ENCODE measurements at places on chromosomes 6 and 20.

DNA sequence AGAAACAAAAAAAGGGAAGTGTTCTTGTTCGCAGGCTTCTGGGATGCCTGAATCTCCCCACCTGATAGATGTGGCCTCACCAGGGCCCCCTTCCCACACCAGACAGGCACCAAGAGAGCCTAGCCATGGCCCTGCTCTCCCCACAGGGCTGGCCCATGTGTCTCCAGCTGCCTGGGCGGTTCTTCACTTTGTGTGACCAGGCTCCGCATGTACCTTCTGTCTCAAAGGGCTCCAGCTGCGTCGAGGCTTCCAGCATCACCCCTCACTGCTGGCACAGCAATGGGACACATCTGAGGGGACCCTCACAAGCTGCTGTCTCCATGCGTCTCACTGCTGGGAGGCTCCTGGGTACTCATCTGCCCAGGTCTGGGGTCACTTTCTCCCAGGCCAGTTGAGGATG lies 362.9 kb downstream of the ZFAND3 start:
- DNase-seq, result no peak

DNA sequence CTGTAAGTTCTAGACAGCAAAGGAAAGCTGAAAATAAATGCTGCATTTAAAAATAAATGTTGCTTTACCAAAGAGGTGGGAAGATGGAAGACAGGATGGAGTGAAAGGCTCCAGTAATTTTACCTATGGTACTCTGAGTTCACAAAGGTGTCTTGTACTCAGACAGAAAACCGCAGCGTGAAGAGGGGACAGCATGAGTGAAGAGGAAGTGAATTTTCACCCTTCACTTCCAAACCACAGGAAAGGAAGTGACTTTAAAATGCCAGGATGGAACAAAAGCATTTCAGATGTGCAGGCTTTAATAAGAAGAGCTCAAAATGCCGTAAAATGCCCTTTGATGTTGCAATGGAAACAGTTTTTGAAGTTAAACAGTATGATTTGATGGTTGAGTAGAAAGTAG lies 91.2 kb upstream of the TINAG start:
- DNase-seq, result no peak

DNA sequence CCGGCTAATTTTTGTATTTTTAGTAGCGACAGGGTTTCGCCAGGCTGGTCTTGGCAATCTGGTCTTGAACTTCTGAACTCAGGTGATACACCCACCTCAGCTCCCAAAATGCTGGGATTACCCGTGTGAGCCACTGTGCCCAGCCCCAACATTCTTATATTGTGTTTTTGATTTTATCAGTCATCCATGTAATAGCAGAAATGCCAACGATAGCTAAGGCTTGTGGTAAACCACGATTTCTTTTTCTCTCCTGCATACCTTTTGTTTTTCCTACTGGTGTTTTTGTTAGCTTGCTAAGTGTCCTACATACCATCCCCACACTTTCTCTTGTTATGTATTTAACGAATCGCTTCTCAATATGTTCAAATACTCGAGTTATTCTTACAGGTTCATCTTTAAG lies 12.1 kb downstream of the PHACTR2 start:
- DNase-seq, result no peak

DNA sequence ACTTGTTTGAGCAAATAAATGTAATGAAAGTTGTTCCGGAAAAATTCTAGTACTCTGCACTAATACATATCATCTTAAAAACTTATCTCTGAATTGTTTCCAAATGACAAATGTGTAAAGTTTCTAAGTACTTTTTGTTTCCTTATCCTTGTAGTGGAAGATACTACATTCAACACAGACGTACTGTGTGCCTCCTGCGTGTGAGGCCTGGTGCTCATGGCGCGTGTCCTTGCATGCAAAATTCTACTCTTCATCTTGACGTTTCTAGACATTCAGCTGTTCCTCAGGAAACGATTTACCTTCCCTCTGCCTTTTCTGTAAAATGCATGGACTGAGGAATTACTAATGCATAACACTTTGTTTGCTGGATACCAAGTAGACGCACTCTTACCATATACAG lies 11.5 kb downstream of the DLL1 start:
- no peak for DNase-seq

DNA sequence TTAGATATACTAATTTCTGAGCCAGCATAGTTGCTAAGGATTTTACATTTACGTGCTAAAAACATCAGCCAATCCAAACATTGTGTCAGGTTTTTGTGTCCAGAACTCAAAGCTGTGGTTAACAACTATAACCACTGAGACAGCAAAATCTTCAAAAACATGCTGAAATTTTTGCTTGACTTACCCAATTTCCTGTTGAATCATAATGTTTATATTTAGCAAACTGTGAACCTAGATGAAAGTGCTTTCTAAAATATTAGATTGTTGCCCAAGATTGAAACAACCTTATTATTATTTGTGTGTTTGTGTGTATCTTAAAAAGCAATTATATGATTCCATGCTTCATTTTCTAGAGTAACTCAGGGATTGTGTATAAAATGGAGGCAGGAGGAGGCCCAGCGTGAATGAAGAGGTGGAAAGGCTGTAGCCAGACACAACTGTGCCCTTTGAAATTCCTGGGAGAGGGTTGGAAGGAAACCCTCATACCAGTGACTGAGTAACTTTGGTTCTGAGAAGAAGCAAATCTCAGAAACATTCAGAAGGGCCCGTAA lies 48.0 kb downstream of the ARMC2 start:
- DNase-seq, result no peak
